SK-N-MC (cell line): ENCODE measurements at places on chromosomes 2 and 18.

- no peak for DNase-seq
These were observed 80.4 kb downstream of the STK39 start for GRCh38 chr2:168166902-168167510.

DNA sequence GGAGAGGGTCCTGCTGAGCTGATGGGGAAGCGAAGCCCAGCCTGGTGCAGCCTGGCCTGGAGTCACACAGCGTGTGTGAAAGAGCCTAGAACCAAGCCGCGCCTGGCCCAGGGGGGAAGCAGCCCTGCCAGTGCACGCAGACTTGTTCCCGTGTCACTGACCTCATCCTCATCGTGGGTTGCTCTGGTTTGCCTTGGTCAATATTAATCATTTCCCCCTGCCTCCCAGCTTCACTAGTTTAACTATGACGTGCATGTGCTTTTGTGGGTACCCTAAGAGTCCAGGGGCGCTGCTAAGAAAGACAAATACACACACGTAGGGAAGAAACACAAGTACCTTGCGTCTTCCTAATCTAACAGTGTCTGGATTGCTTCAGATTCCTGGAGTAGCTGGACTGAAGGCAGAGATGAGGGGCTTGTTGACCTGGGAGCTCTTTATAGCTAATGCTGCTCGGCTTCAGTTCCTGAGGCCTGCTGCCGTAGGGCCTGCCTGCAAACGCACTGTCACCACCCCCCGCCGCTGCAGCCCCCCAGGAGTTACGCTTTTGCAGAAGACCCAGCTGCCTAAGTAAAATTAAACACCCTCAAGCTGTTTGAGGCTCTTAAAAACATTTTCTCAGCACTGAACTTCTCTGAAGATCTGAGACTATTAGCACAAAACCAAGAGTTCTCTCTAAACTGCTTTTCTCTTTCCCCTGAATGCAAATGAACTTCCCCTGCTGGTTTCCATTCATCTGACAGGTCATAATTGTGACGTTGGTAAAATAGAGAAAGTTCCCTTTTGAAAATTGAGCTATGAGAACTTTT lies 159.2 kb downstream of the FAM210A start:
- peak; percentile 55 for DNase-seq

DNA sequence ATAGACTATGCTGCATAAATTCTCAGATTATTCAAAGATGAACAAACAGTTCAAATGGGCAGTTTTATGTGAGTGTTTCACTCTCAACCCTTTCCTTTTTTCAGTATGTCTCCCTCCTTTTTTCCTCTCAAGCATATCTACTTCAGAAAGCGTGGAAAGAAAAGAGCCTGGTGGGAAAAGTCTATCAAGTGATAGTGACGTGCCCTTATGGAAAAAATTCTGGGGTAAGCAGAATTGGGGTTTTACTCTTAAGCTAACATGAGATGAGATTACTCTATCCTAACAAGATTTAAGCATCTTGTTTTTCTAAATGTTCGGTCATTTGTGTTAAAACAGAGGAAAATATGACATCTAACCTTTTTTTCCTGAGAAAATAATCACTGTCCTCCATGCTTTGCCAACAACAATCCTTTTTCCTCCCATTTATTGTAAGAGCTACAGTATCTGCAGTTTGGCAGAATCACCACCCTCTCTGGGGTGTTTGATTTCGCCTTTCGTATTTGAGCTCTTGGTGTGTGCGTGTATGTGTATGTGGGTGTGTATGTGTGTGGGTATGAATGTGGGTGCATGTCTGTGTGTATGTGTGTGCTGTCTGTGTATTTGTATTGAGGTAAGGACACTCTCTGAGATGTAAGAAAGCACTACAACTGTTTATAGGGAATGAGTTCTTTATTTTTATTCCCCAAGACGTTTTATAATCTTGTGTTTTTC lies 143.9 kb upstream of the L3MBTL4 start:
- DNase-seq, result no peak

DNA sequence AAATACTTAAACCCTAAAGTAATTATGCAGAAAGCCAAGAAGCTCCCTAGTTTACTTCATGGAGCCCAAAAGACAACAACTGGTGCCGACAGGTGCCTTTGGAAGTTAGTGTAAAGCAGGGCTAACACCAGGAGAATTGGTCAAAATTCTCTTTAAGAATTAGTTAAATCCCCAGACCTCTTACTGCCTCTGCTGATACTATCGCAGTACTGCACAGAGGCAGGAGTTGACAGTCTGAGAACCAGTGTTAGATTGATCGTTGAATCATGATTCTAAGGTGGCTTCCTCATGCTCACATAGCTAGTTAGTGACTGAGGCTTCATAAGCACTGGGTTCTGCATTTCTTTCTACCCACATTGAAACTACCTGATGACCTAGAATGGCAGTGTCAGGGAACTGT lies 445.0 kb downstream of the XIRP2 start:
- no peak for DNase-seq

GRCh38 chr2:101291973-101292372 lies 16.5 kb downstream of the RNF149 start:
- DNase-seq, result no peak

- DNase-seq, result no peak
These were observed 221.5 kb upstream of the ACVR2A start for GRCh38 chr2:147623328-147623727.

GRCh38 chr2:38192976-38193375 lies 117.0 kb upstream of the CYP1B1 start:
- DNase-seq, result no peak

- no peak for DNase-seq
These were observed 507.1 kb upstream of the ID2 start for GRCh38 chr2:8174641-8175257.

DNA sequence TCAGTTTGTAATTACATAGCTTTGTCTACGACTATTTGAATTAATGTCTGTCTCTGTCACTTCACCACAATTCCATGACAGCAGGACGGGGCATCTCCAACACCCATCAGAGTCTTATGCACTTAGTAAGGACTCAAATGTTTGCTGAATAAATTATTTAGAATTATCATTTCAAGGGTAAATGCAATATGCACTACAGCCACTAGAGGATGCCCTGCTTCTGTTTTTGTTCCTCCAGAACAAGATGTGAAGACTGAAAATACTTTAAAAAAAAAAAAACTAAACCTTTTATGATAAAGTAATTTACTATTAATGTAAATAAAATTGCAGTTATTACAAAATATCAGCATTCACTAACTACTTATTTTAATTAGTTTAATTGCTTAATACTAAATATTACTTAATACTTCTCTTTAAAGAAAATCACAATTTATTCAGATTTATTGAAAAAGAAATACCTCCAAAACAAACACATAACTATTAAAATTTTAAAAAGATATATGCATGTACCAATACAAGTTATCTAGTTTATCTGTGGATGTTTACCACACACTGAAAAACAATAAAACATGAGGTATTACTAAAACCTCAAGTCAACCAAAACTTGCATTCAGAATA lies 3.2 kb downstream of the PIGN start:
- peak; percentile 56 for DNase-seq

DNA sequence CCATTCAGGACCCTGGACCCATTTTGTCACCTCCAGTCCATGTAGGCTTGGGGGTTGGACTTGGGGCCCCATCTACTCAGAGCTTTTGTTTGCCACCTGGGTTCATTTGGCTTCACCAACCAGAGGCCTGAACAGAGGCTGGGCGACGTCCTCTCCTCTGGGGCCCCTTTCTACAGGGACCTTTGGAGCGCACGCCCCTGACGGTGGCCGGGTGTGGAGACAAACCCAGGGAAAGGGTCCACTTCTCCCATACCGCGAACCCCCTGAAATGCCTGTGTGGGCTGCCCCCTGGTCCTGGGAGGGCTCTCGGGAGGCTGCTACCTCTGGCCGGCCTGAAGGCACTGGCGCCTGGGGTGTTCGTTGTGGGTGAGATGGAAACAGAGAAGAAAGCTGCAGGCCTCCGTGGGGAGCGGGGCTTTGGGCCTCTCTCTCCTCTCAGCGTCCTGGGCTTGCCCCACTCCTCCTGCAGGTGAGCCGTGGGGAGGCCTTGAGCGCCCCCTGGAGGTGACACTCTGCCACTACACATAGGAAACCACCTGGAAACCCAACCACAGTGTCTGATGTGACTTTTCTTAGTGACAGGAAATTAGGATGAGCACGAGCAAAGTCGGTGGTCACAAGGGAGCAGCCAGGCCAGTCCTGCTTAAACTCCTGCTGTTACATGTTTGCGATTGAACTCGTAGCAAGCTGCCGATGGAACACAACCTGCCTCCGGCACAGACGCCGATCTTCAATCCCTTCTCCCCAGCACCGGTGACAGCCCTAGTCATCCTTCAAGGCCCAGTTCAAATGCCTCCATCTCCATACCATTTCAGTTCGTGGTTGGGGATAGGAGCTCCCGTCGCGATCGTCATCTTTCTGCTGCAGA lies 12.0 kb upstream of the NTSR2 start:
- DNase-seq, result no peak

DNA sequence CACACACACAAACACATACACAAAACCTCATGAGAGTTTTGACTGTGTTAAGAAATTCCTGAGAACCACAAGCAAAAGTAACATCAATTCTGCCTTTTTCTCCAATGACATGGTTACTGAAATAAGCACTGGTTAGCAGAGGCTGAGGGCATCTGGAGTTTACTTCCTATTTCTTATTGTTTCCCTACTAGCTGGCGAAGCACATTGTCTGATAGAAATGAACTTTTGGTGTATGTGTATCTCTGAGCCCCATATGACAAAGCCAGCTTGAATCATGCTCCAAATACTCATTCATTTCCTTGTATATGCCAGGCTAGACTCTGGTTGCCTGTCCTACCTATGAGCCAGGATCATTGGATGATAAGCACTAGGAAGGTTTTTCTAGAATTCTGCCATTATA lies 203.1 kb downstream of the NCKAP5 start:
- no peak for DNase-seq

- peak; percentile 85 for DNase-seq
These were observed 298.8 kb upstream of the FANCL start for GRCh38 chr2:58539973-58540372.

DNA sequence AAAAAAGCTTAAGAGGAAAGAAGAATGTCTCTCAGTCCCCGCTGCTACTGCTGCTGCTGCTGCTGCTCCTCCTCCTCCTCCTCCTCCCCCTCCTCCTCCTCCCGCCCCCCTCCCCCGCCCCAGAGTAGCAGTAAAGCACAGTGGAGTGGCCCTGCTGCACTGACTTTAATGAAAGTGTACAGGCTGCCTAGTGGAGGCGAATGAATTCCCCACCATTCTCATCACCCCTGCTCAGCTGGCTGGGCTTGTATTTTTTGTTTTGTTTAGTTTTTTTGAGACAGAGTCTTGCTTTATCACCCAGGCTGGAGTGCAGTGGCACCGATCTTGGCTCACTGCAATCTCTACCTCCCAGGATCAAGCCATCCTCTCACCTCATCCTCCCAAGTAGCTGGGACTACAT lies 34.3 kb downstream of the GORASP2 start:
- no peak for DNase-seq

GRCh38 chr2:70431716-70432347 lies 121.8 kb downstream of the TGFA start:
- no peak for DNase-seq

- DNase-seq, result no peak
These were observed 119.9 kb downstream of the PARD3B start for GRCh38 chr2:204665207-204665606.

GRCh38 chr2:88036182-88036581 lies 19.4 kb downstream of the KRCC1 start:
- DNase-seq, result no peak

DNA sequence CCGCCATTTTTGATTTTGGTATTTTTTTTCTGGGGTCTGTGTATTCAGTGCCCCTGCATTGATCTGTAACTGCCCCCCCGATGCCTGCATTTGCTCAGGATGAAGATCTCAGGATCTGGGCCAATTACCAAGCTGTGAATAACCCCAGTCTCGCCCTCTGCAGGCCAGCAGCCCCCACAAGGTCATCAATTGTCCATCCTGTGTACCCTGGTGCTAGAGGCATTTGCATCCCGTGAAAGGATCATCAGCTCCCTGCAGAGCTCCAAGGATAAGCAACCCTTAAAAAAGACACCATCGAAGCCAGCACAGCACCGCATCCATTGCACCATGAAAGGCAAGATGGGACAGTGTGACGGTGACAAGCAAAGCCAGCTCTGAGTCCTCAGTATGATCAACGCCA lies 154.1 kb upstream of the KLHL29 start:
- no peak for DNase-seq

GRCh38 chr2:15758848-15759247 lies 167.2 kb downstream of the DDX1 start:
- no peak for DNase-seq

GRCh38 chr2:238060096-238060541 lies 682 bp upstream of the SCLY start:
- no peak for DNase-seq

DNA sequence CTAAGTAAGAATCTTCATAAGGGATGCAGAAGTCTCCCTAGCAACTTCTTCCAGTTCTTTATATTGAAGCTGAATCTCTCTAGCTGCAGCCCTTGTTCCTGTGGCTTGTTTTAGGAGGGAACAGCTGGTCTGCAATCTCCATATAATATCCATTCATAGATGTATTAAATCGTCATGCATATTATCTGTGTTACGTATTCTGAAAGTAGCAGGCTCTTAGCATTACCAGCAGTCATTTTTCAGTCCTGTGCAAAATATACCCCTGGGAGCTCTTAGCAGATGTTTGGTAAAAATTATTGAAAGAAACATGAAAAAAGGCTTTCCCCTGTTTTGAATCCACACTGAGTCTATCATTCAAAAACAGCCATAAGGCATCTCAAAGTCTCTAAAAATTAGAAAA lies 385.3 kb downstream of the IRS1 start:
- DNase-seq, result peak; percentile 48

GRCh38 chr18:7894592-7894991 lies 327.5 kb downstream of the PTPRM start:
- no peak for DNase-seq

DNA sequence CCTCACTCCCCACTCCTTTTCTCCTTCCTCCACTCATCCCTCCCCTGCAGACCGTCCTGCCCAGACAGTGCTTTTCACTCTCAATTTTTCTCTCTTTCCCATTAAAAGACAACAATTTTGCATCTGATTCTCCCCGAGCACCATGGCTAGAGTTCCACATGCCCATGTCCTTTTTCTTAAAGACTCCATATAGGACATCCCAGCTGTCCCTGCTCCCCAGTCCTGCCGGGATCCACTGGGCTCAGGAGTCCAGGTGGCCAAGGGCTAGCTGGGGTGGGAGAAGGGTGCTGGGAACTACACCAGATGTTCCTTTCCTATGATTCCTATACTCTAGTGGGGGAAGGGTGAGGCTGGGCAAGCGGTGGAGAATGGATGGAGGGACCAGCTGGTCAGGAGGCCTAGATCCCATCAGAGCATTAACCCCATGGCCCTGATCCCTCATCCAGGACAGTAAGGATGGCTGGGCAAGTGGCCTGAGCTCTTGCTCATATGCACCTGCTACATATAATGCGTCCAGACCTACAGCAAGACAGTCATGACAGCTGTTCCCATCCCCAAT lies 52.8 kb upstream of the RMDN2 start:
- DNase-seq, result no peak

GRCh38 chr2:56523816-56524215 lies 340.0 kb downstream of the CCDC85A start:
- DNase-seq, result no peak

DNA sequence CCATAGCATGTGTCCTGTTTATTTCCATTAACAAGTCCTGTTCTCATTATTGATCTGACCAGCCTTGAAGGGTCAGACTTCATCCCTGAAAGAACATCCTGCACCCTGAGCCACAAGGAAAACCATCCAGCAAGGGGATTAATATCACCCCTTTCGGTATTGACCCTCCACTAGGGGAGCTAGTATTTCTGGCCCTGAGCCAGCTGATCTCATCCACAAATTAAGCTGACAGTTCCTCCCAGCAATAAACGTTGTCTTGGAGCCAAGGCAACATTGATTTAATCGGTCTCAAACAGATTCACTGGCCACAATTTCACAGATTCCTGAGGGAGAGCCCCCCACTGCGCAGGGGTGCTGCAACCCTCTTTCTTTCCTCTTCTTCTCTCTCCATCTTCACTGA lies 353.1 kb upstream of the FANCL start:
- DNase-seq, result no peak
